ENCODE measurements at places on chromosomes 12 and 14.

DNA sequence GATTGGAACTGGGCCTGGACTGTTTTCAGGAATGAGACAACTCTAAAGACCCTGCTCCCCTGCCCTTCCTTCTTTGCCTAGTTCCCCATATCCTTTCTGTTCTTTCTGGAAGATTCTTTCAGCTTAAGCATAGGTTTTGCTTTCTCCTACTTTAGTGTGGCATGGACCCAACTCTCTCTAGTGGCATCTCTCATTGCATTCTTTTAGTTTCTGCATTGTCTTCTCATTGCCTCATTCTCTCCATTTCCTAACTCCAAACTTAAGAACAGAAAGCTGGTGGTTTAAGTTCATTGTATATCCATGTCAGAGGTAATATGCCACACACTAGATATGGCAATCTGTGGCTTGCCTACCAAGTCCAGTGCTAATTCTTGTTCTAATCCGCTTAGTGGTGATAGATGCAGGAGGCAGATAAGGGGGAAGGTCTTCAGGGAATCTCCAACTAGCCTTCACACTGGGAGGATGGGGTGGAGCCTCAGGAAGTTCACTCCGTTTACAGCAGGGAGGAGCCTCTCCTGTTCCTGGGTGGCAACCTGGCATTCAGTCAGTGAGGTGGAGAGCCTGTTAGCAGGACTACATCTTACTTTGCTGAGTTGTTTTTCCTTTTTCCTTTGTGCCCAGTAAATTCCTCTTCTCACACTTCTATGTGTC is 165.1 kb upstream of the LMNTD1 start:
- DNase-seq, result no peak

- DNase-seq, result no peak
Measured at GRCh38 chr12:66596199-66596598, 82.7 kb downstream of the GRIP1 start.

GRCh38 chr12:106655577-106655976 is 72.8 kb downstream of the RFX4 start:
- DNase-seq, result no peak

- no peak for DNase-seq
Measured at GRCh38 chr12:51974646-51975045, 23.1 kb downstream of the ACVR1B start.

- no peak for DNase-seq
Measured at GRCh38 chr12:112524269-112524668, 105.5 kb downstream of the PTPN11 start.

GRCh38 chr12:110252716-110253115 is 28.3 kb upstream of the ATP2A2 start:
- DNase-seq, result no peak

DNA sequence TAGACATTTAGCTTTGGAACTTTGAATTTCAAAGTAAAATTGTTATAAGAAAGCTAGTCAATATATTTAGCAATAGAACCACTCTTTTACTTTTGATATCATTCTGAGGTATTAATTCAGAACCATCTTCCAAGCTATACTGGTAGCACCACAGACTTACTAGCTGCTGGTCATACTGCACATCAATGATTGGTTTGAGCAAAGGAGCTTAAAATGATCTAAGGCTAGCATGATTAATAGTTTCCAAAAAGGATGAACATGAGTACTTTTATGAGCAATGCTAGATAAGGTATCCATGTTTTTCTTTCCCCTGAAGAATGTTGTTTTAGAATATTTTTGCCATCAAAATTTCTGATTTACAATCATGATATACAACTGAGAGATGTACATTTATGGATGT is 17.2 kb downstream of the CNIH1 start:
- DNase-seq, result no peak

DNA sequence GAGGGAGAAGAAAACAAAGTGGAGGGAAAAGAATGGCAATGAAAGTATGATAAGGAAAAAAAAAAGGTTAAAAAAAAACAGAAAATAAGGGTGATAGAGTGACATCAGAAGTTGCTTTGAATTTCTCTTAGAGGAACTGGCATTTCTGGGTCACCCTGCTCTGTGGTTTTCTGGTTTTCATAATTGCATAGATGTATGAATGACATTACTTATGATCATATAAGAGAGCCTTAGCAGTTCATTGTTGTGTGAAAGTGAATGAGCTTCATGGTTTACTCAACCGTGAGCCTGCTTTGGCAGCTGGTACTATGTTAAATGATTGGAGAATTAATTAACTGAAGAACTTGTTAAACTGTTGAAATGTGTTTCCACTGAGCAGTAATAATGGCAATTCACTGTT is 336.4 kb upstream of the FBXO33 start:
- no peak for DNase-seq

DNA sequence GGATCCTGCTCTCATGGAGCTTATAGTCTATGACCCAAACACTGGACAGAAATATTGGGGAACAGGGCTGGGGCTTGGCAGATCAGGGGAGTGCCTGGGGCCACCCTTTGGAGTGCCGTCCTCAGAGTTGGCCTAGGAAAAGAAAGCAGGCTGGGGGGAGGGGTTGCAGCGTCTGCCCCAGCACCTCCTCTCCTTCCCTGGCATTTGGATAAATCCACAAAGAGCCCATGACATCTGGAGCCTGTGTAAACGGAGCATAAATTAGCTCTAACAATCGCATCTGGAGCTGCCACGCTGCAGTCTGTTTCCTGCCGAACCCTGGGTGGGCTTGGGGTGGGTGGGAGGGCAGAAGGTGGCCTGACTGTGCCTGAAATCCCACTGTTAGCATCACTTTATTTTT is 63.8 kb downstream of the MVK start:
- DNase-seq, result no peak

- no peak for DNase-seq
Measured at GRCh38 chr12:50117057-50117622, 5.1 kb downstream of the COX14 start.

- peak; percentile 78 for DNase-seq
Measured at GRCh38 chr14:74018586-74019407, at the start of the genes BBOF1 and ENTPD5. TSS of gene BBOF1 (plus strand) at chr14:74019349. CDS start at chr14:74019479, 130 bp downstream. TSS of gene ENTPD5 (minus strand) at chr14:74019288. CDS start at chr14:73988102, 31,186 bp downstream.

- DNase-seq, result no peak
Measured at GRCh38 chr12:716506-716905, 35.9 kb upstream of the WNK1 start.

DNA sequence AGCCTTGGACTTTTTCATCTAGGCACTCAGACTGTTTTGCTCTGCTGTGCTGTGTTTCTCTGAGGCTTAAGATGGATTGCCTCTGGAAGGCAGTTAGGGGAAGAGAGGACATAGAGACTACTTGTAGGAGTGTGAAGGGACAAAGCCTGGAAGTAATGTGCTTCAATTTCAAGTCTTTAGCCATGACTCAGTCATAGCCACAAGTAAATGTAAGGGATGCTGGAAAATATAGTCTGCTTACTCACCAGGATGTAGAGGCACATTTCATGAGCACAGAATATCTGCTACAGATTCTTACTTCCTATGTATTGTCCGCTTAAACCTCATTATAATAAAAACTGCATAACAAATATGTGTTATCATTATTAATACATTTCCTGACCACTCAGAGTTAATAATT is 794.3 kb upstream of the NOVA1 start:
- DNase-seq, result no peak

DNA sequence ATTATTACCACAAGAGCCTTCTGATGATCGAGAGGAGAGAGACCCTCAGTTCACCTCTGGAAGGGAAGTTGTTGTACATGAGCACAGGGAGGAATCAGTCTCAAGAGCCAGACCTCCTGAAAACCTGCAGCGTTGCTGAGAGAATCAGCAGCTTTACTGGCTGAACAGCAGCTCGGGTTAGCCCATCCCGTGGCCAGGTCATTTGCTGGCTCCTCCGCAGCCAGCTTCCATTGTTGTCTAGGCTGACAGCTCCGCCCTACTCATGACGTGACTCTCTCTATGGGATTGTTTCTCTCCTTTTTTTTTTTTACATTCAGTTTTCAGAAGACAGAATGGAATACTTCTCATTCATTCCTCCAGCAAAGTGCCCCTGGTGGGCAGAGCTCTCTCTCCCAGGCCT is 69.9 kb downstream of the TGFB3 start:
- DNase-seq, result peak; percentile 59

- no peak for DNase-seq
Measured at GRCh38 chr14:61562321-61563161, 132.8 kb upstream of the HIF1A start.

- DNase-seq, result no peak
Measured at GRCh38 chr14:91254461-91254860, 10.0 kb upstream of the GPR68 start.

GRCh38 chr14:59314953-59315599 is 126.6 kb downstream of the DAAM1 start:
- no peak for DNase-seq

DNA sequence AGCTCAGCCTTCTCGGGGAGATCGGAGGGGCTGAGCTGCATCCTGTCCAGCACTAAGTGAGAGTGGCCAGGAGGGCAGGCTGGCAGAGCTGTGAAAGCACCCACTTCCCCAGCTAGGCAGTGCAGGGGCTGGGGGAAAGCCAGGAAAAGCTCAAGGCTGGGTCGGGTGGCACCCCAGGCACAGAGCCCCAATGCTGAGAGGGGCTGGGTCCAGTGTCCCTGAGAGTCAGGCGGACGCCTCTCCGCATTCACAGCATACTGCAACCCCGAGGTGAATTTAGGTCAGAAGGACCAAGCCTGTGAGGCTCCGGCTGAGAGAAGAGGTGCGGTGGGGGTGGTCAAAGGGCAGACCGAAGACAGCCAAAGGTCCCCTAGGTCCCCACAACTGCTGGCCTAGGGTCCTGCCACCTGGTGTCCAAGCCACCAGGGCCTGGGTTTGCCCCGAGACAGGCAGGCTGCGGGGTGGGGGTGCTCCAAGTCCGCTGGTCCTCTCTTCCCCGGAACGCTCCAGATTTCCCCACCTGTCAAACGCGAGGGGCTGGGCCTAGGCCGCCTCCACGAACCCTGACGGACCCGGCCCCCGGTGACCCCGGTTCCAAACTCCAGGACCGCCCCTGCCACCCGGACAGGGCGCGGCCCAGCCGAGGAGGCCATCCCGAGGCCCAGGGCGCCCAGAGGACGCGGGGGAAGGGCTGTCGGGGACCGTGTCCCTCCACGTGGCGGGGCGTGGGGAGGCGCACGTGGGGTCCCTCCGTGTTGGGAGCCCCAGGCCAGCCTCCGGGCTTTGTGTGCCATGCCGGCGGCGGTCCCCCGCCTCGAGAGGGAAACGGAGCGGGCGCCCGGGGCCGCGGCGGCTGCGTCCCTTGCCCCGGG is 527 bp downstream of the CAMKK2 start:
- peak; percentile 65 for DNase-seq

- DNase-seq, result no peak
Measured at GRCh38 chr12:11677093-11677492, 27.6 kb downstream of the ETV6 start.

- peak; percentile 19 for DNase-seq
Measured at GRCh38 chr14:98955741-98956070, 316.3 kb downstream of the BCL11B start.

GRCh38 chr12:89237763-89238162 is 114.5 kb downstream of the DUSP6 start:
- DNase-seq, result no peak

GRCh38 chr14:103931422-103931821 is 3.2 kb downstream of the TDRD9 start:
- no peak for DNase-seq

GRCh38 chr12:12872139-12872933 is 19.0 kb upstream of the GPRC5A start:
- no peak for DNase-seq

- DNase-seq, result peak; percentile 86
Measured at GRCh38 chr14:21191809-21192446, 36.1 kb upstream of the OR5AU1 start.

GRCh38 chr12:5506295-5506694 is 74.4 kb downstream of the NTF3 start:
- DNase-seq, result no peak

DNA sequence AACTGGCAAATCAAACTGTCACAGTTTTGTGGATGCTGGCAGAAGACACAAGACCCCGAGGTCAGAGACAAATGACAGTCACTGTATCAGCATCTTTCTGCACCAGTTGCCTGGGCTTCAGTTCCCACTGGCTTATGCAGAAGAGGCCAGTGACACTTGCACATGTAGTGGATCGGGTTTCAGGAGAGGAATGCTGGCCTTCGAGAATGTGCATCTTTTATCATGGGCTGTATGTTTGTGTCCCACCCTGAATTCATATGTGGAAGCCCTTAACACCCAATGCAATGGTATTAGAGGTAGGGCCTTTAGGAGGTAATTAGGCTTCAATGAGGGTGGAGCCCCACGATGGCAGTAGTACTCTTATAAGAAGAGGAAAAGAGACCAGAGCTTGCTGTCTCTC is 150.9 kb downstream of the SLC15A4 start:
- DNase-seq, result no peak

- DNase-seq, result peak; percentile 80
Measured at GRCh38 chr12:98856897-98857540, 211.9 kb downstream of the APAF1 start.

GRCh38 chr12:12819221-12819620 is 6.1 kb downstream of the DDX47 start:
- DNase-seq, result no peak

DNA sequence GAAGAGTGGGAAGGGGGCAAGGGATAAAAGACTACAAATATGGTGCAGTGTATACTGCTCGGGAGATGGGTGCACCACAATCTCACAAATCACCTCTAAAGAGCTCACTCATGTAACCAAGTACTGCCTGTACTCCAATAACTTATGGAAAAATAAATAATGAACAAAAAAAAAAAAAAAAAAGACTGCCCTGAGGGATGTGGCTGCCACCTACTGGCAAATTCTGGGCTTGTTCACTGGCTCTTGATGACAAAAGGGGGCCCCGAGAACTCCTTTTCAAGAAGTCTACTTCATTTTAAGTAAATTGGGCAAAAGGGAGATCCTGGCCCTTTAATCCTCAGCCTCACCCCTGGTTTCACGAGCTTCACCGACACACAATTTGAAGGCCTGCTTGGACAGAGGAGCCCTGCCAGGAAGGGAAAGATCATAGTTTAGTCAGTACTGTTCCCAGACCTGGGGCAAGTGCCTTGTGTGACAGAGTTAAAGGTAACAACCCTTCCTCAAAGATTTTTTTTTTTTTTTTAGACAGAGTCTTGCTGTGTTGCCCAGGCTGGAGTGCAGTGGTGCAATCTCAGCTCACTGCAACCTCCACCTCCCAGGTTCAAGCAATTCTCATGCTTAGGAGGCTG is 26.1 kb upstream of the STAC3 start:
- no peak for DNase-seq

DNA sequence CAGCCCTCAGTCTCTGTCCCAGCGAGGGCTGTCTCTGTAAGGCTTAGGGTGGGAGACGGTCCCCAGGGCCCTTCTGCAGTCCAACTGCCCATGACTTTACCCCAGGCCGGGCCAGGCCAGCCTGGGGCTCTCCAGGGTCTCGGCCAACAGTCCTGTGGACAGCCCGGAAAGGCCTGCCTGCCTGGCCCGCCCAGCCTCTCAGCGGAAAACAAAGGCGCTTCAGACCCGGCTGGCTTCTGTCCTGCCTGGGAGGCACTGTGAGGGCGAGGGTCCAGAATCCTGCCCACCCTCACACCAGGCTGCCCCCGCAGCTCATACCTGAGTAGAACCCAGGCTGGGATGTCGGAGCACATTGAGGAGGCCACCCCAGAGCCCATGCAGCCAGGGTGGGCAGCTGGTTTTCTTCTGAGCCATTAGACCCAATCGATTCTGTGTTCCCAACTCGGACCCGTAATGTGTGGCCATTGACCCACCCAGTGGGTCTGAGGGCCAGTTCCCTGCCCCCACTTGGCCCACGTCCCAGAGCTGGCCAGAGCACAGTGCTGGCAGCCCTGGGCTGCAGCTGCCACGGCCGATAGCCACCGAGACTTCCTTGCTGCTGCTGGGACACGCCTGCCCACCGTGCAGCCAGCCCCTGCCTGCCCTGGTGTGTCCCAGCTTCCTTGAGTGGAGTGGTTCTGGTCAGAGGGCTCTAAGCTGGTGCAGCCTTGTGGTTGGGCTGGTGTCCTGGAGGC is 1.6 kb downstream of the CRIP2 start:
- no peak for DNase-seq

All from H1 (cell line).